Endothelial cell (in vitro differentiated cells): ENCODE measurements at places on chromosomes 5 and 9. TPM values are rescaled to one million over a fixed set of nuclear protein-coding genes. Genes with fewer than 3 reads are reported as not detected.
A peak's percentile ranks its signal among the peaks of the same experiment; 100 is the strongest.

The LCN15 gene
- 0.49 TPM for total RNA-seq

DNA sequence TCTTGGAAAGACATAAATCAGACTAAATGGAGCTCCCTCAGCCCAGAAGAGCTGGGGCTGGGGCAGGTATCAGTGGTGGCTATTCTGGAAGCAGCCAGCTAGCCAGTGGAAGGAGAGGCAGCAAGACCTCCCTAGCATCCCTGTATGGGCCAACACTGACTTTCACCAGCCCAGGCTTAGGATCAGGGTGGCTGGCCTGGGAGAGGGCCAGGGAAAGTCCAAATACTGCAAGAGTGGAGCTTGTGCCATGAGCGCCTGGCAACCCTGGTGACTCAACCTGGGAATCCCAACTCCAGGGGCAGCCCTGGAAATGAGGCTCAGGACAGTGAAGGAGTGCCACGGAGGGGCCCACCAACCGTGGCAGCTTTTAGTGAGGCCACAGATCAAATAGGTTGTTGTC is 7.6 kb upstream of the IRF1 start:
- DNase-seq = no peak

DNA sequence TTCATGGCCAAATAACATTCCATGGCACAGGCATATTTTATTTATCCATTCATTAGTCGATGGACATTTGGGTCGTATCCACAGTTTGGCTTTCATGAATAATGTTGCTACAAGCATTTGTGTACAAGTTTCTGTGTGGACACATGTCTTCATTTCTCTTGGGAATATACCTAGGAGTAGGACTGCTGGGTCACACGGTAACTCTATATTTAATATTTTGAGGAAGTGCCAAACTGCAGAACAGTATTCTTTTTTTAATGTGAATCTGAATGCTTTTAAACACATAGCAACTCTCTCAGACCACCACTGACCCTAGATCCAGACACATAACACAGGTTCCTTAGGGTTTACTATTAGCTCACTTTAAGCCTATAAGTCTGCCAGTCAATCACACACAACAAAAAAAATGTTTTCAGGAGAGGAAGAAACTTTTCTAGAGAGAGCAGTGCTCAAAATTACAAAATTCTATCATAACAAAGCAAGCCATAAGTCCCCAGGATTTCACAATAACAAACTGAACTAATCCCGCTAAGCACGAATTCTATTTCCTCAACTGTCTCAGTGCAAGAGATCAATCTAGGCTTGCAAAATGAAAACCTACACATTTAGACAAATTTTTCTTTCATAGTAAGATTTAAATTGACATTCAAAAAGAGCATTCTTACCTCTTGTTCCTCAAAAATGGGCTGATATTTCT is 41.8 kb upstream of the GABBR2 start:
- DNase-seq = no peak

The HRCT1 gene
- 0.87 TPM for total RNA-seq

- DNase-seq = no peak
Observed at GRCh38 chr9:134299068-134299467, 27.2 kb upstream of the RXRA start.

- no peak for DNase-seq
Observed at GRCh38 chr5:148214665-148215185, 11.9 kb downstream of the SPINK6 start.

DNA sequence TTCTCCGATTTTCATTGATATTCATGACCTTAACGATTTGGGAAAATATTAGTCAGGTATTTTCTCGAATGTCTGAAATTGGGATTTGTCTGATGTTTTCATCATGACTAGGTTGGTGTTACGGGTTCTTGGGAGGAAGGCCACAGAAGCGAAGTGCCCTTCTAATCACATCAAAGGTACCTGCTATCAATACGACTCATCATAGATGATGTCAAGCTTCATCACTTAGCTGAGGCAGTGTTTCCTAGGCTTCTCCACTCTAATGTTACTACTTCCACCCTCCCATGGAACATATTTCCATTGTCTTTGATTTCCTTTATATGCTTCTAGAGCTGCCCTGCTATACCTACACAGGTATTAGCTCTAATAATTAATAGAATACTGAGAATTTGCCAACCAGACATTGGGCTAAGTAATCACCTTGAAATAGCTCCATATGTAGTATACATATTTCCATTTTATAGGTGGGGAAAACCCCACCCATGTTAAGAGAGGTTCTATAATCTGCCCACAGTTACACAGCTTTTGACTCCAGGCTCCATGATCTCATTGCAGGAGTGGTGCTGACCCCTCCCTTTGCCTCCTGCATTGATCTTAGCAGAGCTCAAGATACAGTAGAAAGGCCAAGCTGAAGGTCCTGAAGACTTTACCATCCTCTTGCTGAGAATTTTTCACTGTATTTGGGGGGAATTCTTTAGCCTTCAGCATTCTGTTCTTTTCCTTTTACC is 238.6 kb upstream of the ADAMTSL1 start:
- no peak for DNase-seq

- DNase-seq = no peak
Observed at GRCh38 chr5:136053336-136054141, 24.8 kb downstream of the TGFBI start.

- peak; percentile 43 for DNase-seq
Observed at GRCh38 chr5:150624334-150625163, 15.9 kb upstream of the SYNPO start.

The DBH gene
- 0.08 TPM for total RNA-seq

DNA sequence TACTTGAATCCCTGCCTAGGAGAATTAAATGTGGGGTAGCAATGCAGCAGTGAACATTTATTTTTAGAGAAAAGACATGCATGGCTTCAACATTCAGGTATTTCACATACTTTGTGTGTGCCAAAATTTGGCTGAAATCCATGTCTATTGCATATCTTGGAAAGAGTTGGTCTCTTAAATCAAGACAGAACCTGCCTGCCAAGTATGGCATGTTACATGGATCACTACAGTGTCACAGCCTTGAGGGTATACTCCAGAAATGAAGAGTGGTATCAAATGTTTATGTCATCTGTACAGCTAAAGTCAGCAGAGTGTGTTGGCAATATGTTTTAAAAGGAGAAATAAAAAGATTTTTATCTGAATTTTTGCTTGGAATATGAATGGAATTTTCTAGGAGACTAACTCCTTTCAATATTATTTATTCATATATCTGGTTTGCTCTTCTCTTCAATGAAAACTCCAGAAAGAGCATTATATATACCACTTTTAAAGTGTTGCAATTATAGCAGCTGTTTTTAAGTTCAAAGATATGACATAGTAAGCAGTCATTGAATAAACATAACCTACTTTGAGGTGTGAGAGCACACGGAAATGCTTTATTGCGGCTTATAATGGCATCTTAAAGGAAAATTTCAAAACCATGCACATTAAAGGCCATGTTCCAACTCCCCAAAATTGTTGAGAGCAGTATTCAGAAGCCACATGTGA is 95.4 kb upstream of the MINAR2 start:
- DNase-seq = no peak

The ANGPTL2 gene
- total RNA-seq = 5.7 TPM

DNA sequence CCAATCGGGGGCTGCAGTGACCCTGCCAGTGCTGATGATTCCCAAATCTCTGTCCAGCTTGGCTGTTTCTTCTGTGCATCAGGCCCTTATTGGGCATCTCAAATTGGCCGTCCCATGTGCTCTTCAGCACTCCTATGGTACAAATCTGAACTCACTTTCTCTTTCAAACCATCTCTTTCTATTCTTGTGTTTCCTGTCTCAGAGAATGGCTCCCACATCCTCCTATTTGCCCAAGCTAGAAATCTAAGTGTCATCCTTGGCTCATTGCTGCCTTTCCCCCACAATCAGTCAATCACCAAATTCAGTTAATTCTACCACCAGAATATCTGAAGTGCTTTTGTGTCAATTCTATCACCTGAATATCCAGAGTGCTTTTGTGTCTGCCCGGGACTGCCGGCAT is 336.6 kb downstream of the CWC27 start:
- no peak for DNase-seq

The CCNI2 gene
- total RNA-seq = not detected

DNA sequence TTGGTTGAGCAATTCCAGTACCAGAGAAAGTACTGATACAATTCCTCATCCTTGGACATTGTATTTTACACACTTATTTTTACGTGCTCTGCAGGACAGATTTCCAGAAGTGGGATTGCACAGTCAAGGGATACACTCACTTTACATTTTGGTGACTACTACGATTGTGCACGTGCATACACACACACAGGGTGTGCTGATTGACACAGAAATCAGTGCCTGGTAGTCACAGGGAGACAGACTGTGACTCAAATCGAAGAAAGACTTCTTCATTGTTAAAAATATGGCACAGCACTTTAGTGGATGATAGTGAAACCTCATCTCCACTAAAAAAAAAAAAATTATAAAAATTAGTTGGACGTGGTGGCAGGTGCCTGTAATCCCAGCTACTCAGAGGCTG is 1.5 kb downstream of the GARIN3 start:
- no peak for DNase-seq

- no peak for DNase-seq
Observed at GRCh38 chr9:95494022-95494415, 22.8 kb downstream of the PTCH1 start.

The ADGRD2 gene
- total RNA-seq = not detected

DNA sequence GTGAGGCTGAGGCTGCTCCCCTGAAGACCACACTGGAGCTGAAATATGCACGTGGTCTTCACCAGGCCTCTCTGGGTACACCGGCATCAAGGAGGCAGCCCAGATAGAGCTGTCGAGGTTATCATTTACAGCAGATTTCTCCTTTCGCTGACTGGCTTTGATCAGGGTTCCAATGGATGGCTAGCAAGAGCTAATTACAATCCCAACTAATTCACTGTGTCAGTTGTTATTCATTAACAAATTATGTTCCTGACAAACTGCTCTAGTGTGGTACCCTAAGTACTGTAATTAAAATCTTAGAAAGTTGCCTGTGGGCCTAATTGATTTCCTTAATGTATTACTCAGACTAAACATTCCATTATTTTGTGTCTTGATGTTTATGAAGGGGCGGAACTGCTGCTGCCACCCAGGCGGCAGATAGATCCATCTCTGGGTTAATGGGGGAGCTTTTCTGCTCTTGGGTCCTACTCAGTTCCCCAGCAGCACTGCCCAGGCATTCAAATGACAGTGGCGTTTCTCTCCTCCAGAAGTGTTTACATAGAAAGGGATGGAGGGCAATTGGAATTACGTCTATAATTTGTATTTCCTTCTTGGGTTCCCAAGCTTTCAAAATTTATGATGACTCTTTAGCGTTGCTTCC is 71.7 kb upstream of the RAD23B start:
- DNase-seq = no peak

The PTPA gene
- total RNA-seq = 120 TPM

The HIGD2A gene
- 88.3 TPM for total RNA-seq

The SLC4A9 gene
- 0.23 TPM for total RNA-seq

GRCh38 chr9:96605328-96605727 is 14.3 kb downstream of the CDC14B start:
- DNase-seq = peak; percentile 7

GRCh38 chr5:89016741-89017303 is 133.8 kb upstream of the MEF2C start:
- no peak for DNase-seq

The TRIP13 gene
- 8.4 TPM for total RNA-seq

DNA sequence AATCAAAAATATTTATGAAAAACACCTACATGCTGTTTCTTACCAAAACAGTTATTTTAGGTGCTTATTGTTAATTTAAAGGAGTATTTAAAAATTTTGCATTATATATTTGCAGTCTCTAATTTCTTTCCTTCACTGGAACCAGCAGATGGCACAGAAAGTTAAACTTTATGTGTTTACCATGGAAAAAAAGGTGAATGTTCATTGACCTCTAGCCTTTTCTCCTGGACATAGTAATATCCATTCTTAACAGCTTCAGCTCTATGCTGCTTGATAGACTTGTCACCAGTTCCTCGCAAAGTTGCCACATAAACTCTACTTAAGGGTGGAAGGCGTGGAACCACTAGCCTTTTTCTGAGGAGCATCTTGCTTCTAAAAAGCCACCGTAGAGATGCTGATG is 38.7 kb upstream of the NUDT12 start:
- DNase-seq = no peak
